ENCODE measurements at places on chromosomes 2 and 18.

- no peak for DNase-seq
These were observed 78.1 kb downstream of the RTTN start for GRCh38 chr18:70127359-70127758.

- DNase-seq, result peak; percentile 62
These were observed 7.7 kb downstream of the FBXO15 start for GRCh38 chr18:74139888-74140287.

DNA sequence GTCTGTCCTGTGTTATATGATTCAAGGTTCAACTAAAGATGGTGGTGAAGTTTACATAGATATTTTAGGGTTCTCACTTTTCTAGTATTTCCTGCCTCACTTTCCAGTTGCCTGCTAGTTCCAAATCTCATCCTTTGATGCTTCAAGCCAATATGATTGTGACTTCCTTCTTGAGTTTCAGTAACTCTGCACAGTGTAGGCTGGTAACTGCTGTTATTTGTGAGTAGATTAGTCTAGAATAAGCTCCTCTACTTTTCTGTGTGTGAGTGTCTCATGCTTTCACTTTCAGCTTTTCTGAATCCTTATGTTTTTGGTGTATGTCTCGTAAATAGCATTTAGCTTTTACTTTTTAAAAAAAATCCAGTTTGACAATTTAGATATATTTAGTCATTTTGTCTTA, 42.6 kb downstream of the GALNT1 start:
- no peak for DNase-seq

- peak; percentile 11 for DNase-seq
These were observed 422 bp downstream of the OBSL1 start for GRCh38 chr2:219570924-219571310.

GRCh38 chr2:170815746-170816503, 762 bp upstream of the GAD1 start:
- DNase-seq, result peak; percentile 49

- peak; percentile 90 for DNase-seq
These were observed 143.5 kb downstream of the TGIF1 start for GRCh38 chr18:3593381-3593903.

- no peak for DNase-seq
These were observed 46.1 kb upstream of the MGAT4A start for GRCh38 chr2:98777076-98777475.

DNA sequence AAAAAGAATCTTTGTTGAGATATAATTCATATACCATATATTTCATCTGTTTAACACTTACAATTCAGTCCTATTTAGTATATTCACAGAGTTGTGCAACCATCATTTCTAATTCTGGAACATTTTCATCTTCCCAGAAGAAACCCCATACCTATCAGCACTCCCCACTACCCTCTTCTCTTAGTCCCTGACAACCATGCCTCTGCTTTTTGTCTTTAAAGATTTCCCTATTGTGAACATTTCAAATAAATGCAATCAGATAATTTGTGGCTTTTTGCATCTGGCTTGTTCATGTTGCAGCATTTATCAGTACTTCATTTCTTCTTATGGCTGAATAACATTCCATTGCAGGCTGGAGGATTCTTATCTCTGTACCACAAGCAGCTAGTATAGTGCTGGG, 305.9 kb upstream of the MEX3C start:
- no peak for DNase-seq

DNA sequence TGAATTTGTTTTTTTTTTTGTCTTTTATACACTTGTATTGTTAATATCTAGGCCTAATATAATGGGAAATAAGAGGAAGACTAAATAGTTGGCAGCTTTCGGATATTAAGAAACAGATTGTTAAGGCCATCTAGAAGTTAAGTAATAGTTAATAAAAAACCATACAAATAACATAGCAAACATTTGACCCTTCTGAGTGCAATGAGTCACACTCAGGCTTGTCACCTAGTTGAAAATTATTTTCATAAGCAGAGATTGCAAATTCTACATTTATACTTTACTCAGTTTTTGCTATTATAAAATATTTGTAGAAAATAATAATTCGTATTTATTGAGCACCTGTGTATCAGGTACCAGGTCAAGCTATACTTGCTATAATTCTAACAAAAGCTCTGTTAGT, 2.4 kb downstream of the NUP35 start:
- DNase-seq, result no peak

DNA sequence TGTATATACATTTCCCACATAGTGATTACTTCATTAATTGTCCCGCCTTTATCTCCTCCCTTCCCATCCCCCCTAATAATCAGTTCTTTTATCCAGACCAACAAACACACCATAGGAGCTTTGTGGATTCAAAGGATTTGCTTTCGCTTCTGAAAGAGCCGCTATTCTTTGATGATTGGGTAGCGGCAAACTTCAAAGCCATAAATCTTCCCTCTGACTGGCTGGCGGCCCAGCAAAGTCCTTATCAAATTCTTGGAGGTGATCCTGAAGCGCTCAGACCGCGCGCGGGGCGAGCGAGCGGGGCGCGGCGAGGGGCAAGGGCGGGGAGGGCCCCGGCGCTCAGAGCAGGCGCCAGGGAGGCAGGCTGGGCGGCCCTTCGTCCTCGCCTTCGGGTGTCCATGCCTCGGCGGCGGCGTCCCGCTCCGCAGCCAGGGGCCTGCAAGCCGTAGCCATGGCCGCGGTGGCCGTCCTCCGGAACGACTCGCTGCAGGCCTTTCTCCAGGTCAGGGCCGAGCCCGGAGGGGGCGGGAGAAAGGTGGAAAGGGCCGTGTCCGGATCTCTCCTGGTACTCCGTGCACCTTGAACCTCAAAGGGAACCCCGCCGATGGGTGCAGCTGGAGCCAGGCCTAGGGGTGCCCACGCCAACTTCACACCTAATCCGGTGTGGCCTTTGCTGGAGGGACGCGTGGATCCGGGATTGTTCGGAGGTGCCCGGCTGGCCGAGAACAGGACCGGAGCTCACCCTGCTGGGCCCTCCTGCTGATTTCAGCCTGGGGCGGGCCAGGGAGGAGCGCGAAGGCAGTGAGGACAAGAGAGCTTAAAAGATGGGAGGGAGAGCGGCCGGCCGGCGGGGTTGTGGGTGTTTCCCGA, at the start of gene SP5:
SP5 (plus strand) TSS at position 276 of the 870 bp plus-strand sequence; CDS start at position 452, 176 bp downstream.
- DNase-seq, result peak; percentile 24

DNA sequence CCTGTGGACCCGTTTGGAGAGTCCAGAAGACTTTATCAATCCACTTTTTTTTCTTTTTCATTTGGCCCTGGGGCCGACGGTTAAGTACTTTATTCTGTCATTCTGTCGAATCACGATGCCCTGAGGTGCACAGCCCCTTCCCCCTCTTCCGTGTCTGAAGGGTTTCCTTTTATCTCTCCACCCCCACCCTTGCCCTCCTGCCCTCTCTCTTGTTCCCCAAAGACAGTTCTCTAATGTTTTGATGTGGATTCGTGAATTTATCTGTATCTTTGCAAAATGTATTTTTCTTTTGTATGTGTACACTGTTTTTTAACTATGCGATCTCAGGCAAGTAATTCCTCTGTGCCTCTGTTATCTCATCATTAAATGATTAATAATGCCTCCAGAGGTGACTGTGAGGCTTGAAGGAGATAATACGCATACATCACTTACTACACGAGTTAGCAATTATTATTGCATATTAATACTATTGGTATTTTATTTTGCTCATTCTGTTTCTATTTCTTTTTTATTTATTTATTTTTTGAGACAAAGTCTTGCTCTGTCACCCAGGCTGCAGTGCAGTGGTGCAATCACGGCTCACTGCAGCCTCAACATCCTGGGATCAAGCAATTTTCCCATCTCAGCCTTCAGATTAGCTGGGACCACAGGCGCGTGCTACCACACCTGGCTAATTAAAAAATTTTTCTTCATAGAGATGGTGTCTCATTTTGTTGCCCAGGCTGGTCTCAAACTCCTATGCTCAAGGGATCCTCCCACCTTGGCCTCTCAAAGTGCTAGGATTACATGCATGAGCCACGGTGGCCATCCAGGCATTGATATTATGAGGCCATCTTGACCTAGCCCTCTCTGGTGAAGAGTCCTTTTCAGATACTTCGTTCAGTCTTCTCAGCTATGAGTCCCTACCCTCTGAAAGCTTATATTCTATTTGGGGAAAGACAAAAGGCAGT, 1.4 kb upstream of the CASP8 start:
- DNase-seq, result no peak

DNA sequence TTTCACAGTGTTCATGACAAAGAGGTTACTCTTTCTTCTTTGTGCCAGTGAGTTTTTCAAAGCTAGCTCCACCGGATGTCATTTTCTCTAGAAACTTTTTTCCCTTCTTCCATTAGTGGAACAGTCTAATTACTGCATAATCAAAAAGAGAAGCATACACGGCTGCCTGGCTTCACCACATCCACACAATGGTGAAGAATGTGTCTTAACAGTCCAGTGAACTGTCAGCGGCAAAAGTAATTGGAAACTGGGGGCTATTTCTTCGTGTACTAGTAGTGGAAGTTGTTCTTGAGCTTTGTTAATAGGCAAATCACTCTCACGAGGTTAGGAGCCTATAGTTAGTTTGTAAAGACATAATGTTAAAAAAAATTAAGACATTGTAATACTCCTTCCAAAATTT, 32.9 kb upstream of the PIK3C3 start:
- no peak for DNase-seq

DNA sequence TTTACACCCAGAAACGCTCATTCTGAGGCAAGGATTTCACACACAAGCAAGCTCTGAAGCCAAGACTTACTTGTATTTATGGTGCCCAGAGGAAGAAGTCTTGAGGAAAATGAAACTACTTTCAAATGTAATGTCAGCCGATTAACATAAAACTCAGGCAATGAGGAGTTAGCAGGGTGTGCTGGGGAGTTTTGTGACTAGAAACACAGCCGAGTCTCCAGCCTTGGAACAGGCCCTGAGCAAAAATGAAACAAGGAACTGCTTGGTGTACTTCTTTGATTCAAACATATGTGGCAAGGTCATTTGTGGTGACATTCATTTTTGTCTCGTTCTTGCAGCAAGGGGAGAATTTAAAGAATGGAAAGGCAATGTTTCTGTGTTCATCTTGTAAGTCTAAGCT, 4.5 kb downstream of the DYTN start:
- DNase-seq, result no peak

DNA sequence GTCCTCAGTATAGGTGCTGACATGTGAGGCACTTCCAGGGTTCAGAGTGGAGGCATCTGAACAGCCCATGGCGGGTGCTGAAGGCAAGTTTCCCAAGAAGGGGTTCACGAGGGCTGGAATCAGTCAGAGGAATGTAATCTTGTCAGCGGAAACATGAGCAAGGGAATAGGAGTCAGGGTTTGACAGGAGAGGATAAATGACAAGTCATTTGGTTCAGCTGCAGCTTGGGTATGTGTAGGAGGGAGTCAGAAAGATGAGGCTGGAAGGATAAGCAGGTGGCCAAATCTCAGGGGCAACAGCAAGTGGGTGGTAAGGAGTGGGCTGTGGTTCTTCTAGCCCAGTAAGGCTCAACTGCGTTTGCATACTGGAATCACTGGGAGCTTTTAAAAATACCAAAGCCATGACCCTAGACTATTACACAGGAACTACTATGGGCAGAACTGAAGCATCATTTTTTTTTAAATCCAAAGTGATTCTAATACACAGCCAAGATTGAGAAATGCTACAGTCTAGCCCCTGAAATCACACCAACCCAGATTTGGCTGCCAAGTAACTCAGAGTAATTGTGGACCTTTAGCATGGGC, 41.8 kb upstream of the NAB1 start:
- peak; percentile 81 for DNase-seq

DNA sequence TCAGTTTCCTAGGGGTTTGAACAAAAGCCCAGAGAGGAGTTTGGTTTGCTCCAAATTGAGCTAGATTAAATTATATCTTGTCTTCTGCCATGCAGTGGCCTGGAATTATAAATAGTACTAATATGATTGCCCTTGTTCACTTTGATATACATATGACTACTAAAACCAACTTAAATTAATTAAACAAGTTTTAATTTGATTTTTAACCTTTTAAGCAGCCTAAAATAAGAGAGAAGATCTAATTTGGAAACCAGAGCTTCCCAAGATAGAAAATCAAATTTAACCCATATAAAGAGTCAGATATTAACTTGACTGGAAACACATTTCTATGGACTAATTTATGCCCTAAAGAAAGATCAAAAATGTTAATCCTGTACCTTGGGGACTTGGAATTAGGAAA, 444.5 kb upstream of the SLC8A1 start:
- no peak for DNase-seq

DNA sequence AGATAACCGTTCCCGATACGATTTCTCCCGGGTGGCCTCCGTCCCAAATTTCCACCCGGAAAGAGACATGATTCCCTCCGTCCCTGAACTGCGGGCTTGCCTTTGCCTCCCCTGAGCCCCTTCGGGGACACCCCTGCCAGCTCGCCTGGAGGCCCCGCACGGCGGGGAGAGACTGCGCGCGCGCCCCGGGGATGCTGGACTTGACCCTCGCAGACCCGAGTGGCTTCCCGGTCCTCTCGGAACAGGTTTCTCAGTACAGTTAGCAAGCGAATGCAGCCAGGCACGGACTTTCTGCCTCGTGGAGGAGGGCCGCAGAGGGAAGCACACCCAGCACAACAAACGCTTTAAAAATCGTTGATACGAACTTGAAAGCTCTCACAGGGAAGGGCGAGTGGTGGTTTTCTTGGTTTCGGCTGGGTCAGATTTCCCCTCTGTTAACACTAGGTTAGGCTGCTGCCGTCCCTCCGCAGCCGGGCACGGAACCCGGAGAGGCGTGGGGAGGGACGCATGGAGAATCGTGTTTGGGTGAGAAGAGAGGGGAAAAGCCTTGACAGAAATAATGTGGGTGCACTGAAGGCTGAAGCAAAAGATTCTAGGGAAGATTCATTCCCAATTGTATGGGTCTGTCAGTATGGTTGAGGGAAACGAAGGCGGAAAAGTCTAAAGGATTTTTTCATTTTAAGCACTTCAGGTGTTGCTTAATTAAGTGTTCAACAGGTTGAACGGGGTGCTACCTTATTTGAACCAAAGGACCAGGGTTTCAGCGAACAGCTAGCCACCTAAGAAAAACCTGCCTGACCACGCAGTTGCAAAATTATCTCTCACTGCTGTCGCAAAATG, 916 bp downstream of the TNFRSF11A start:
- DNase-seq, result no peak

GRCh38 chr2:106314444-106314843, 120.3 kb upstream of the UXS1 start:
- no peak for DNase-seq

DNA sequence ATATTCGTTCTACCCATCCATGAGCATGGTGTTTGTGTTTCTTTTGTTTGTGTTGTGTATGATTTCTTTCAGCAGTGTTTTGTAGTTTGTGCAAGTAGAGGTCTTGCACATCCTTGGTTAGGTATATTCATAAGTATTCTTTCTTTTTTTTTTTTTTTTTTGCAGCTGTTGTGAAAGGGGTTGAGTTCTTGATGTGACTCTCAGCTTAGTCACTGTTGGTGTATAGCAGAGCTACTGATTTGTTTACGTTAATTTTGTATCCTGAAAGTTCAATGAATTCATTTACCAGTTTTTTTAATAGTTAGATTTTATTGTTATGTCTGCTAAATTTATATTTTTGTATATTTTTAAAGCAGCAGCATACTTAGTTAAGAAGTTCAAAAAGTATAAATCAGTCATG, 834.4 kb upstream of the NRXN1 start:
- DNase-seq, result peak; percentile 10

Data from fibroblast of upper back skin (primary cell).